Stimulated activated CD8-positive, alpha-beta memory T cell treated with anti-CD3 and anti-CD28 coated beads, Interleukin-15, amount 100 ng/mL, for 24 hours (primary cell): ENCODE measurements at places on chromosomes 4 and X.

DNA sequence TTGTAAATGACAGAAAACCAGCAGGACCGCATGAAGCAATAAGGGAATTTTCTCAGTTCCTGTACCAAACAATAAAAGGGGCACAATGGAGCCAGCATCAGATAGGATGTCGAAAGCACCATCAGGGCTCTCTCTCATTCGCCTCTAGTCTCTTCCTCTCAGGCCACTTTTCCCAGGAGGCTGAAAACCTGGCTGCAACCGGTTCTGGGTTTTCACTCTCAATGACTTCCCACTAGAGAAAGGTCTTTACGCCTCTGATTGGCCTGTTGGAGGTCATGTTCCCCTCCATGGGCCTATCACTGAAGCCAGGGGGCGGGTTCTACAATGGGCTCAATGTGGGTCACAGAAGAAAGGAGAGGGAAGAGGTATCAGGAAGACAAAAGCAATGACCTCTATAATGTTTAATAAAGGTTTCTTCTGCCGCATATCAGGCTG is 29.3 kb downstream of the ZNF827 start:
- no peak for DNase-seq

- DNase-seq, result no peak
Measured at GRCh38 chr4:29121586-29121985, 1598.6 kb upstream of the PCDH7 start.

- no peak for DNase-seq
Measured at GRCh38 chr4:21830272-21830671, 118.3 kb downstream of the KCNIP4 start.

- no peak for DNase-seq
Measured at GRCh38 chr4:150970685-150971151, 44.4 kb downstream of the LRBA start.

GRCh38 chr4:28279249-28279648 is 1418.6 kb downstream of the STIM2 start:
- no peak for DNase-seq

DNA sequence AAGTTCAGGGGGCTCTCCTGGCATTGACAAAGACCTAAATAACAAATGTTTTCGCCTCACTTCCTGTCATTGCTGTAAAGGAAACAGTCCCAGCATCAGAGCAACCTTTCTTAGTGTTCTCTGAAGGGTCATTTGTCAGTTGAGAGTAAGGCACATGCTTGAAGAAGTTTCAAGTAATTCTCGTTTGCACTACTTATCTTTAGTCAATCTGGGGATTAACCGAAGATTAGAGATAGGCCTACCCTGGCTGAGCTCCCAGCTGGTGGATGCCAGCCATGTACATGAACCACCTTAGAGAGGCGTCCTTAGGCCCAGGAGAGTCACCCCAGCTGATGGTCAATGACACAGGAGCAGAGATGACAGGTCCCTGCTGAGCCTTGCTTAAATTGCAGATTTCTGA is 189.9 kb upstream of the PGRMC2 start:
- DNase-seq, result no peak

GRCh38 chr4:185638548-185639301 is 103.4 kb upstream of the PDLIM3 start:
- DNase-seq, result no peak
